Activated CD4-positive, alpha-beta T cell treated with anti-CD3 and anti-CD28 coated beads for 4 hours (primary cell): ENCODE measurements at places on chromosomes 12 and 14.

DNA sequence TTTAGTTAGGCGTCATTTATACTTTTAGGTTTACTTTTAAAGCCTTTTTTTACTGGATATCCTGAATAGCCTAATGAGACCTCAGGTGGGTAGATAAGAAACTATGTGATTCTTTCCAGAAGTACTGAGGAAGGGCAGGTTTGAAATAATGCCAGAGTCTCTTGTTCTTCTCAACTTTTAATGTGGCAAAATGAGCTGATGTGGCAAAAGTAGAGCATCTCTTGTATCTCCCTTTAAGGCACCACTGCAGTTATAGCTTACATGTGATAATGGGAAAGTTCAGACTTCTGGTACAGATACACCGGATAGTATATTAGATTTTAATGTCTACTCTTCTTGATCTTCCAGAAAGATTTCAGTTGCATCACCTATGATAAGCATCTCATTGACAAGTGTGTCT is 1124.8 kb downstream of the LRFN5 start:
- no peak for DNase-seq

DNA sequence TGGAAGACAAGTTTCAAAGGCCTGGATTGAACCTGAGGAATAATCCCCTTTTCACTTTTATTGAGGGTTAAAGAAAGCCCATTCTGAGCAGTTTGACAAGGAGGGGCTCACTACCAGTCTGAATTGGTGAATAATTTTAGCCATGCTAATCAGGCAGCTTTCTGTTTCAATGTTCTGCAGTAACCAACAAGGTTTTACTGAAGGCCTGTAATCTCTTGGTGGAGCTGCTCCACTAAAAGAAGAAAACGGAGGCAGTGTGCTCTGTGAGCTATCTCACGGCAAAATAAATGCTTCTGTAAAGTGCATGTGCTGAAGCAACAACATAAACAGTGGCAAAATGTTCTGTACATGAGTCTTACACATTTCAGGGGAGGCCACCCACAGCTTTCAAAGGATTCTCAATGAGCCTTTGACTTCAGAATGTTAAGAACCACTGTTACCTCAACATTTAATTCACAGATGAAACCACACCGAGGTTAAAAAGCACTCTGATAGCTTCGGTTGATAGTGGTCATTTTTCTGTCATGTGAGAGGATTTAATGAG is 111.2 kb downstream of the LRIG3 start:
- DNase-seq = no peak

GRCh38 chr12:43914923-43915468 is 79.1 kb downstream of the TMEM117 start:
- DNase-seq = no peak

DNA sequence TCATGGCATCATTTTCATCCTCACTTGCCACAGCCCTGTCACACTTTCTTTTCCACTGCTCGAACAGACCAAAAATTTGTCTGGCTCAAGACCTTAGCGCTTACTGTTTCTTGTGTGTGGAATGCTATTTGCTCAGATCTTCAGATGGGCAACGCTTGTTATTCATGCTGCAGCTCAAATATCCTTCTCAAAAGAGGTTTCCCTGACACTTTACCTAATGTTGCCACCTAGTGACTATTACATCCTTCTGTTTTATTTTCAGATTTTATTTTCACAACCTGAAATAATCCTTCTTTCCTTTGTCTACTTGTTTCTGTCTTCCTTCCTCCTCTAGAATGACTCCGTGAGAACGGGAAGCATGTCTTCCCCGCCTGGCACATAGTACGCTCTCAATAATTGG is 5.6 kb downstream of the FBXO33 start:
- DNase-seq = no peak

- DNase-seq = no peak
Measured at GRCh38 chr12:14991069-14991468, 18.2 kb downstream of the PDE6H start.

- no peak for DNase-seq
Measured at GRCh38 chr12:84034871-84035270, 877.7 kb downstream of the SLC6A15 start.

GRCh38 chr14:77543240-77543551 is 44.6 kb upstream of the ISM2 start:
- no peak for DNase-seq

DNA sequence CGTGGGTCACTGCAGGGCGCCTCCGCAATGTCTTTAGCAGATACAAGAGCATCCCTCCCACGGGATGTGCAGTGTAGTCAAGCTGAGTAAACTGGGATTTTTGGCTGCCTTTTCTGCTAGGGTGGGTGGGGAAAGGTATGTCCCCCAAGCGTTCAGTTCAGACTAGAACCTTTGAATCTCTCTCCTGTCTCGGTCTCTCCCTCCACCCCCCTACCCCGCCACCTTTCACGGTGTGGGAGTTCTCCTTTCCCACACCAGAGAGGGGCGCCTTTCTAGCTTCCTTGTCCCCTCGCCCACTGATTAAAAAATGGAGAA is 525 bp upstream of the FAR2 start:
- peak; percentile 15 for DNase-seq

GRCh38 chr14:91098591-91098990 is 15.3 kb upstream of the DGLUCY start:
- DNase-seq = no peak

DNA sequence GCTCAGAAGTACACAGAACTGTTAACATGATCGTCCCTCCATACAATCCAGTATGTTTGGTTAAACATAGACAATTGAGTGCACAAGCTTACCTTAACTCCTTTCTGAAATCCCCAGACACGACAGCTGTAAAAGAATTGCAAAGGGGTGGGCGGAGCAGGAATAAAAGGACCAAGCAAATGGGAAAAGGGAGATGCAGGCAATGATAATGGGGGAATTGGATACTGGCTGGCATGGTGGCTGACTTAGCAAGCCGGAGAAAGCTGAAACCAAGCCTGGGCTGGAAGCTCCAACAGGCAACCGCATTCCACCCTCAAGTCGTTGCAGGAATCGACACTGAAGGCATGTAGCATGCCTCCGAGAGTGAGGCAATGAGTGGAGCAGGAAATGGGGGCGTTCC is 96.8 kb upstream of the TMEM132C start:
- DNase-seq = no peak

DNA sequence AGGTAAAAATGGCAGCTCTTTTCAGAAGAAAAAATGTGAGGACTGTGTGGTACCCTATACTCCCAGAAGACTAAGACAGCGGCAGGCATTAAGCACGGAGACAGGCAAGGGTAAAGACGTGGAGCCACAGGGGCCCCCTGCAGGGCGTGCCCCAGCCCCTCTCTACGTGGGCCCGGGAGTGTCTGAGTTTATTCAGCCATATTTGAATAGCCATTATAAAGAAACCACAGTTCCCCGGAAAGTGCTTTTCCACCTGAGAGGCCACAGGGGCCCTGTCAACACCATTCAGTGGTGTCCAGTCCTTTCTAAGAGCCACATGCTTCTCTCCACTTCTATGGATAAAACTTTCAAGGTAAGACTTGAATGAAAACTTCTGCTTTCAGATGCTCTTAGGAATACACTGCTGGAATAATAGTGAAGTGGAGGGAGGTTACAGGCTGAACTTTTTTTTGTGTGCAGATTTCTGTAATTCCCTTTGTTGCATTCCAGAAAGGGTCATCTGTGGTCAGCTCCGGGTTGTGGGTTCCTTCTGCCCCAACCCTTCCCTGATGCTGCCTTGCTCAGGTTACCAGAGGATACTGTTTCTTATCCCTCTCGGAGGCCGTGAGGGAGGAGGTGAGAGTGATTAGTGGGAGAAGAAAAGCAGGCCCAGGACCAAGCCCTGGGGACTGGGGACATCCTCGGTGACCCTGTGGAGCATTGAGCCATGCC is 58.4 kb downstream of the SLC25A47 start:
- DNase-seq = no peak

DNA sequence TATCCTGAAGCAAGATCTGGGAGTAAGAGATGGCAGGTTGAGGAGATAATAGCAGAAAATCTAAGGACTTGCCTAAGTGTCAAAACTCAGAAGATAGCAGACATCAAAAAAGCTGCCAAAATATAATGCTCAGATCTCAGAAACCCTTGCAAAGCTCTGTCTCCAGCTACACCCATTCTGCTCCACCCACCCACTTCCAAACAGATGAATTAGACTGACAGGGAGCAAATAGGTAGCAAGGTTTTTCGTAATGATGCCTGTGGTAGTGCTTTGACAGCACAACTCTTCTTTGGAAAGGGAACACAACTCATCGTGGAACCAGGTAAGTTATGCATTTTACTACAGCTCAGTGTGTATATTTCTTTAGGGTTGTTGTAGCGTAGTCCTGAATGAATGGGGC is 132.6 kb downstream of the DAD1 start:
- no peak for DNase-seq

GRCh38 chr14:94960285-94961001 is 190.5 kb upstream of the GSC start:
- no peak for DNase-seq

DNA sequence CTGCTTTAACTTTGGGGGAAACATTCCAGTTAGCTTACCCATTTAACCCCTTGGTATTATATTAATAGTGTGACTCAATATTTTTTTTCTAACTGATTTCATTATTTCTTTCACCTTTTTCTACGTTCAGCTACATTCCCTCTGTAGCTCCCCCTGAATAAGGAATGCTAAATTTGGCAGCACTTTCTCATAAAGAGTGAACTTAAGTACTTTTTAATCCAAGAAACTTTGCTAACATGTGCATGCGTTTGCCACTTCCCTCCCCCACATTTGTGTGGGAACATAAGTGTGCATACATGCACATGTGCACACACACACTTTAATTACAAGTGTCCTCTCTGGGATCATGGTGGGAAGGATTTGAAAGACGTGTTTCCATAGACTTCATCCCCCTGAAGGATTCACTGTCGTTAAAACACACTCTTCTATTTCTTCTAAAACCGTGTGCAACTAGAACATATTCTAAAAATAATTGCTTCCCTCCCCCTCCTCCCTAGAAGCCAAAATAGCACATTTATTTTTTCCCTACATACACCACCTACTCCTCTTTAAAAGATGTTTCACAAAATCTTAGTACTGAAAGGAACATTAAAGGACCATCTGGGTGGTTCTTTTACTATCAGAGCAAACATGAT is 142.6 kb downstream of the PPM1H start:
- DNase-seq = no peak

DNA sequence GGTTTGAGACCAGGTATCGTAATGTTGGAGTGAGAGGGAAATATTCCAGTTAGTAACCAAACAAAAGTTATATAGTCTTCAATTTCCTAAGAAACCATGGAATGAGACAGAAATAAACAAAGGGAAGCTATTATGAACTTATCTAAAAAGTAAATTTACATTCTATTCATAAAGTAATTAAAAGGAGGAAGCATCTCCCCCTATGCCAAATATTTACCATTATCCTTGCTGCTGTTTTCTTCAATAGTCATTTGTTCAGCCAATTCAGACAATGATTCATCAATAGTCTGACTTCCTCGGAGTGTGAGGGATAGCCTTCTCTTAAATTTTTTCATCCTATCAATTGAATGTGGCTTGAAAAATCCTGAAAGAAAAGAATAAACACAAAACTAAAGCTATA is 65.7 kb downstream of the CDK17 start:
- no peak for DNase-seq

DNA sequence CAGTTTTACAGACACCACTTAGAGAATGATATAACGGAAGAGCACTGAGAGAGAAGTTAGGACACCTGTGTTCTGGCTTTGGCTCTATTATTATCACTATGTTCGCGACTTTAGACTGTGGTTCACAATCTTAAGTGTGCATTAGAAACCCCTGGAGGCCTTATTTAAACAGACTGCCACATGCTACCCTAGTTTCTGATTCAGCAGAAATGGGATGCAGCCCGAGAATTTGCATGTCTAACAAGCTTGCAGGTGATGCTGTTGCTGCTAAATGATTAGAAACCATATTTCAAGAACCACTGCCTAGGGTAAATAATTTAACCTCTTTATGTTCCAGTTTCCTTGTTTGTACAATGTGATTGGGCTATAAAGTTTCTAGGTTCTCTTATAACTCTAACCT is 3.6 kb upstream of the RAD51AP1 start:
- DNase-seq = no peak

DNA sequence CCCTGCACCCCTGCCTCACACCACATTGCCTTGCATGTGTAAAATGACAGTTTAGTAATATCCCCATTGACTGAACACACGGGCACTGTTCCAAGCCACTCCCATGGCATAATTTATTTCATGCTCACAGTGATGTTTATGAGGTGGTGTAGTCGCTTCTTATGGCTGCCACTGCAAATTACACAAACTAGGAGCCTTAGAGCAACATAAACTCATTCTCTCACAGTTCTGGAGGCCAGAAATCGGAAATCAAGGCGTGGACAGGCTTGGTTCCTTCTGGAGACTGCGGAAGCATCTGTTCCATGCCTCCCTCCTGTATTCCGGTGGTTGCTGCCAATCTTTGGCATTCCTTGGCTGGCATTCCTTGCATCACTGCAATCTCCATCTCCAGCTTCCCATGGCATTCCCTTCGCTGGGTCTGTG is 97.3 kb downstream of the RIN3 start:
- no peak for DNase-seq

GRCh38 chr14:70350078-70350477 is 9.4 kb downstream of the COX16 start:
- DNase-seq = no peak

- DNase-seq = no peak
Measured at GRCh38 chr12:39672976-39673375, 53.4 kb upstream of the ABCD2 start.

GRCh38 chr14:20469890-20470602 is 840 bp downstream of the PNP start:
- peak; percentile 62 for DNase-seq

- peak; percentile 97 for DNase-seq
Measured at GRCh38 chr12:6752921-6753771, at the start of gene MLF2. Gene MLF2 (minus strand): TSS chr12:6753141. CDS start chr12:6752334, 807 bp downstream.

DNA sequence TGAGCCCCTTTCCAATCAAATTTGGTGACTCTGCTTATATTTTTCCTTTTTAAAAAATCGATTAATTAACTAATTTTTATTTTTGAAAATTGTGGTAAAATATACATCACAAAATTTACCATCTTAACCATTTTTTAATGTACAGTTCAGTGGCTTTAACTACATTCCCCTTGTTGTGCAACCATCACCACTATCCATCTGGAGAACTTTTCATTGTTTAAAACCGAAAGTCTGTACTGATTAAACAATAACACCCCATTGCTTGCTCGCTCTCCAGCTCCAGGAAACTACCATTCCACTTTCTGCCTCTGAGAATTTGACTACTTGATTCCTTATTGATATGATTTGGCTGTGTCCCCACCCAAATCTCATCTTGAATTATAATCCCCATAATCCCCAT is 283.4 kb downstream of the C12orf75 start:
- DNase-seq = no peak
